ENCODE measurements at places on chromosomes 13 and 19.

DNA sequence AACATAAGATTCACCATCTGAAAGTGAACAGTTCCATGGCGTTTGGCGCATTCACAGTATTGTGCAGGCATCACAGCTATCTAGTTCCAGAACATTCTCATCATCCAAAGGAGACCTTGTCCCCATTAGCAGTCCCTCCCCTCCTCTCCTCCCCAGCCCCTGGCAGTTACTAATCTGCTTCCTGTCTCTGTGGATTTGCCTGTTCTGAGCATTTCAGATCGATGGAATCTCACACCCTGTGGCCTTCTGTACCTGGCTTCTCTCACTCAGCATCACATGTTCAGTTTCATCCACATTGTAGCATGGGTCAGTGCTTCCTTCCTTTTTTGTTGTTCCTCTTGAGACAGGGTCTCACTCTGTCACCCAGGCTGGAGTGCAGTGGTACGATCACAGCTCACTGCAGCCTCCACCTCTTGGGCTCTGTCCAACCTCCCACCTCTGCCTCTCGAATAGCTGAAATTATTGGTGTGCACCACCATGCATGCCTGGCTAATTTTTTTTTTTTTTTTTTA is 34.6 kb downstream of the CRTC1 start:
- DNase-seq: no peak

DNA sequence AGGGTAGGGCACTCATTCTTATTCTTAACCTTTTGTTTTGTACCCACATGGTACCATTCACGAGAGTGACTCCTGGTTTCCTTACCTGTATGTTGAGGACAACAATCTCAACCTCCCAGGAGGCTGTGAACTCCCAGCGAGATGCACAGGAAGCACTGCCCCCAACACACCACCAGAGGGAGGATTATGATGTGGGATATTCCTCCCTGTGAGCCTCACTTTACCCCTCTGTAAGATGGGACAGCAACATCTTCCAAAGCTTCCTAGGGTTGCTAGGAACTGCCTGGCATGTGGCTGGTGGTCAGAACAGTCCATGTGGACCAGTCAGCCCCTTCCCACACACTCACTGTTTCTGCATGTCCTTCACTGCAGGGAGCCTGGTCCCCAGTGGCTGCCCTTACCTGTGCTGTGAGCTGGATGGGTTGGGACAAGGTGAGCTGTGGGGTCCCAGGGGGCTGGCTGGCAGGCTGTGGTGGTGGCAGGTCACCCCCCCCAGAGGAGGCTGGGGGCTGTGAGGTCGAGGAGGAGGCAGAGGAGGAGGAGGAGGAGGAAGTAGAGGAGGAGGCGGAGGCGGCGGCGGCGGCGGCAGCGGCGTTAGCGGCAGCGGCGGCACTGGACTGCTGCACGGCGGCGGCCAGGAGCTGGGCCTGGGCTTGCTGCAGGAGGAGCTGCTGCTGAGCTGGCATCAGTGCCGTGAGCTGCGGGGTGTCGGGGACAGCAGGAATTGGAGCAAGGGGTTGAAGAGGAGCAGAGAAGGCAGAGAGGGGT is 15.8 kb downstream of the POU2F2 start:
- DNase-seq: no peak

DNA sequence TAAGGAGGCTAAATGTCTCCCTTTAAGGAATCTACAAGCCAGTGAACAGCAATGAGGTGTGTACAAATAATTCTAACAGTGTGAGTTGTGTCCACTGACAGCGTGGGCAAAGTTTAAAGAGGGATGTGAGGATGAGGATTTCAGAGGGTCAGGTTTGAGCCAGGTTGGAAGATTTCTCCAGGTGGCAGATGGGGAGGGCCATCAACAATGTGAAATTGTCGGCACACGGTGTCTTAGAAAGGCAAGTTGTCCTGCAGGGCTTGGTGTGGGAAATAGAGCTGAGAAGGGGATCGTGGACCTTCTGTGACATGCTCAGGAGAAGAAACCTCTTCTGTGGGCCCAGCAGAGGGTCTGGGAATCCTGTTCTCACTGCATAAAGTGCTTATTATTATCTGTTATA is 52.1 kb downstream of the ATP8A2 start:
- DNase-seq: no peak

GRCh38 chr13:72255908-72256307 is 388.9 kb upstream of the DACH1 start:
- DNase-seq: no peak

DNA sequence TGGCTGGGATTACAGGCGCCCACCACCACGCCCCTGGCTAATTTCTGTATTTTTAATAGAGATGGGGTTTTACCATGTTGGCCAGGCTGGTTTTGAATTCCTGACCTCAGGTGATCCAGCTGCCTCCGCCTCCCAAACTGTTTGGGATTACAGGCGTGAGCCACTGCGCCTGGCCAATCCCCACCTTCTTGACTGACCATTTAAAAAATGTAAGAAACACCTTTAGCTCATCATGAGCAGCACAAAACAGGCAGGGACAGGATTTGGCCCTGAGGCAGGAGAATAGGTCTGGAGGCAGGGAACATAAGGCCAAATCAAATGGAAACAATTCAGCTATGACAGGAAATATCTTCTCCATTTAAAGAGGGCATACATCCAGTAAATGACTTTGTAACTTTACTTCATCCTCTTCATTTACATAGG is 1.4 kb upstream of the MPV17L2 start:
- DNase-seq: no peak

- no peak for DNase-seq
Observed at GRCh38 chr19:14150041-14150769, 13.8 kb upstream of the ASF1B start.

- no peak for DNase-seq
Observed at GRCh38 chr13:78602561-78603239, 652 bp downstream of the POU4F1 start.

- DNase-seq: no peak
Observed at GRCh38 chr19:45767881-45768654, 984 bp downstream of the SIX5 start.

- DNase-seq: no peak
Observed at GRCh38 chr13:103213152-103213551, 146.9 kb upstream of the SLC10A2 start.

- no peak for DNase-seq
Observed at GRCh38 chr13:110540871-110541525, 20.5 kb downstream of the RAB20 start.

DNA sequence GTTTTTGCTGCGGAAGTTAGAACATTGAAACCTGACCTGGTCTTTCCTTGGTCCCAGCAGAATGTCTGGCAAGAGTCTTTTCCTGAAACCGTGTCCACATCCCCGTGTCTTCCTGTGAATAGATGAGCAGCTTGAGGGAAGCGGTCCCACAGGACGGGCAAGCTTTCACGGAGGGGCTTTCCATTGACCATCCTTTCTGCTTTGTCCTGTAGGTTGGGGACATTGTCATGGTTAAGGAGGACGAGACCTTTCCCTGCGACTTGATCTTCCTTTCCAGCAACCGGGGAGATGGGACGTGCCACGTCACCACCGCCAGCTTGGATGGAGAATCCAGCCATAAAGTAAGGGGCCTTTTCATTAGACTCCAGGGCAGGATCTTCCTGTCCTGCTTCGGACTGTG is 126.0 kb downstream of the ATP11A start:
- no peak for DNase-seq

DNA sequence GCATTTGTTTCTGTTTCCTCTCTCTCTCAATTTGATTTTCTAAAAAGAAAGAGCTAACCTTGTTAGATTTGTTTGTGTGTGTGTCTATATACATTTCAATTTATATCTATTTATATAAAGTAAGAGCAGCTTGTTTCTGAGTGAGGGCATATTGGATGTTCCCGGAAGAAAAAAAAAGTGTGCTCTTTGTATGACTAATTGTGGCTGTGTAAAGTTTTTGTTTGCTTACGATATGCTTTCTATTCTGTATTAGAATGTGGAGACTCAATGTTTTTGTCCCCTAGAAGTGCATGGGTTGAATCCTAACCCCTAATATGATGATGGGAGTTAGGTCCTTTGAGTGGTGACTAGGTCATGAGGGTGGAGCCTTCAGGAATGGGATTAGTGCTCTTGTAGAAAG is 66.6 kb upstream of the C1QTNF9B start:
- no peak for DNase-seq

- DNase-seq: no peak
Observed at GRCh38 chr19:39172700-39173501, 23.9 kb upstream of the NCCRP1 start.

DNA sequence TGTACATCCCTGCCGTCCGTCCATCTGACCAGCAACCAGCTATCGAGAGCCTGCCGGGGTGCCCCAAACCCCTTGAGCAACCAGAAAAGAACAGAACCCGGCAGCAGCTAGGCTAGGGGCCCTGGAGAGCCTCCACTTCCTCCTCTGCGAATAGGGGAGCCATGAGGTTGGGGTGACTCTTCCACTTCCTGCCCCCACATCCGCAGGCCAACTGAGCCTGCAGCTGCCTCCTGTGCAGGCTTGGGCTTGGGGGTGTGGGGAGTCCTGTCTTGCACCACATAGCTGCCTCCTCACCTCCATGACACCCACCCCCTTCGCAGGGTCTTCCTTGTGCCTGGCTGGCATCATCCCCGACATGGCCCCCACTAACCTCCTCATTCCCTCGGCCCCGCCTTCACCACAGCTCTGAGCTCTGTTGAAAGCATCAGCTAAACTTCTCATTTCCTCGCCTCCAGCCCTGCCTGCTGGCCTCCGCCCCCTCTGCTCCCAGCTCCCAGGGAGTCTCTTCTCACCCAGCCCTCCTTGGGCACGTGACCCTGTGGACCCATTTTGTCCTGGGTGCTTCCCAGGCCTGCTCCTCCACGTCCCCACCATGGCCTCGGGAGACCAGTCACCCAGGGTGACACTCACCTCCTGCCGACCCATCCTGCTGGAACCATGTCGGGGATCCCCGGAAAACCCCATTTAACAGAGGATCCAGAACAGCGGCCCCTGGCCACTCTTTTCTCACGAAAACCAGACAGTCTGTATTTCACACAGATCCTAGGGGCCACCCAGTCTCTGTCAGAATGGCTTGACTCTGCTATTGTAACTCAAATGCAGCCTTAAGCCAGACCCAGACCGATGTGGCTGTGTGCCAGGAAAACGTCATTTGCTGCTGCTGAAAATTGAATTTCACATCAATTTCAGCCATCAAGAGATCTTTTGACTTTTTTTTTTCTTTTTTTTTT is 50.4 kb downstream of the MYO9B start:
- no peak for DNase-seq

- DNase-seq: peak; percentile 84
Observed at GRCh38 chr19:18771328-18772242, 19.5 kb downstream of the COMP start.

- no peak for DNase-seq
Observed at GRCh38 chr13:73967397-73968165, 166.6 kb downstream of the KLF12 start.

- DNase-seq: no peak
Observed at GRCh38 chr13:30847650-30848307, 58.3 kb upstream of the MEDAG start.

- no peak for DNase-seq
Observed at GRCh38 chr13:42123600-42123999, 75.2 kb downstream of the DGKH start.

DNA sequence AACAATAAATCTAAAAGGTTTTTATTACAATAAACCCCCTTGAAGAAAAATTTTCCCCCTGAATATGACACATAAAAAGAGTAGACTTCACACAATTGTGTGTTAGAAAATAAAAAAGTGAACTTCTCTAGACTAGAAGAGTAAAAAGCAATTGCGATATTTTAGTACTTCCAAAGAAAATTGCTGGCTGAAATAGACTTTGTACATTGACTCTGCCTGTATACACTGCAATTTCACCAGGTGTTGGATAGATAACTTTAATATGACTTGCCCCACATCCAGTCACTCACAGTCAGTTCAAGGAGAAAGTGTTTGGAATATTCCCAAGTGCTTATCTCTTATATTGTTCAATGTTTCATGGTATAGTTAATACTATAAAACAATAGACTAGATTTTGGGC is 1780.1 kb upstream of the PCDH20 start:
- no peak for DNase-seq

DNA sequence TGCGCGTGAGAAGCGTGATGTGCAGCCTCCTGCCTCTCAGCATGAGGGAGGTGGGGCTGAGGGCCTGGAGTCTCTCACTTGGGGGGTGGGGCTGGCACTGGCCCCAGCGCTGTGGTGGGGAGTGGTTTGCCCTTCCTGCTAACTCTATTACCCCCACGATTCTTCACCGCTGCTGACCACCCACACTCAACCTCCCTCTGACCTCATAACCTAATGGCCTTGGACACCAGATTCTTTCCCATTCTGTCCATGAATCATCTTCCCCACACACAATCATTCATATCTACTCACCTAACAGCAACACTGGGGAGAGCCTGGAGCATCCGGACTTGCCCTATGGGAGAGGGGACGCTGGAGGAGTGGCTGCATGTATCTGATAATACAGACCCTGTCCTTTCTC is 8.7 kb downstream of the CD177 start:
- no peak for DNase-seq

DNA sequence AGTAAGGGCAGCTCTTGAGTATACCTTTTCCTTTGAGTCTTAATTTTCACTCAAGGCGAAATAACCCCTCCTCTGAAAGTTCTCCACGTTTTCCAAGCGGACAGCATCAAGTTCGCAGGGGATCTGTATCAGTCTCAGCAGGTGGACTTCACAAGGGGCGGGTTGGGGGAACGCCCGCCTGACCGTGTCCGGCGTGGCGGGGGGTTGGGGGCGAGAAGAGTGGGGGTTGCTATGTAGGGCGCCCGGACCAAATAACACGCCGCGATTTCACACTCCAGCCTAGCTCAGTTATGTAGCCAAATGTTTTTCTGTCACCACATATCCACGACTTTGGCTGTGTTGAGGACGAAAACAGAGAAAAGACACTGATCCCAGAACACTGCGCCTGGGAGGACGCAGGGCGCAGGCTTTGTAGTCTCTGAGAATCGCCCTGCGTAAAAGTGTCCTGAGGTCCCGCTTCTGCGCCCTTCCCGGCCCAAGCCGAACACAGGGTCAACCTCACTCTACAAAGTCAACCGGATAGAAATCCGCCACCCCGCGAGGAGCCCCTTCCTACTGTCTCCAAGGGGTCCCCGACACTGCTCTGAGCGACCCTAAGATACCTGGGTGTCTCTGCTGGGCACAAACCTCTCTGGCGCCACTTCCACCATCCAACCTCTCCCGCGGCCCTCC is 524 bp downstream of the RUBCNL start:
- no peak for DNase-seq

GRCh38 chr19:55005684-55006488 is 32.2 kb downstream of the GP6 start:
- peak; percentile 31 for DNase-seq
